ENCODE measurements at places on chromosomes 1 and 21.

GRCh38 chr21:29074007-29074376 is 544 bp upstream of the CCT8 start:
- no peak for DNase-seq

GRCh38 chr21:46421191-46421750 is 37.4 kb upstream of the DIP2A start:
- DNase-seq: no peak

- no peak for DNase-seq
Observed at GRCh38 chr1:68570871-68571270, 74.0 kb upstream of the DEPDC1 start.

DNA sequence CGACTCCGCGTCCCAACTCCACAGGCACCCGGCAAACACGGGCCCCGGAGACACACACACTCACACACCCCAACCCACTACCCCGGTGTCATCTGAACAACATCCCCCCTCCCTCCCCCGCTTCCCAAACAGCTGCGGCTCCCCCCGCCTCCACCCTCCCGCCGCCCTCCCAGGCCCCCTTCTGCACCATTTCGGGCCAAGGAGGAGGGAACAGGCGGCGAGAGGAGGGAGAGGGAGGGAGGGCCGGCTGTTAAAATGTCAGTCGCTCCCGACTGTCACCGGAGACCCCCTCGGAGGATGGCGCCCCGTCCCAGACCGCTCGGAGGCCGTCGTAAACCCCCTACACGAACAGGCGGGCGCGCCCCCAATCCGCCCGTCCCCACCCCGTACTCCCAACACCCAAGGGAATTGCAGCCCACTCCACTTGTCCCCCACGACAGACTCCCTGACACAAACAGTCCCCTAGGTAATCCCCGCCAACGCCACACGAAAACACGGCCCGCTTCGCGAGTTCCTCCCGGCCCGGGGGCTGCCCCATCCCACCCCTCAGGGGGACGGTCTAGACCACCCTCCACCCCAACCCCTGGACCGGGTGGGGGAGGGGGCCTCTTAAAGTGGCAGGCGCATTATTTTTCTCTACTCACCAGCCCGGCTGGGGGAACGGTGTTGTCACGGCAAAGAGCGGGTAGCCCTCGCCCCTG is 583 bp downstream of the MEF2D start:
- no peak for DNase-seq

DNA sequence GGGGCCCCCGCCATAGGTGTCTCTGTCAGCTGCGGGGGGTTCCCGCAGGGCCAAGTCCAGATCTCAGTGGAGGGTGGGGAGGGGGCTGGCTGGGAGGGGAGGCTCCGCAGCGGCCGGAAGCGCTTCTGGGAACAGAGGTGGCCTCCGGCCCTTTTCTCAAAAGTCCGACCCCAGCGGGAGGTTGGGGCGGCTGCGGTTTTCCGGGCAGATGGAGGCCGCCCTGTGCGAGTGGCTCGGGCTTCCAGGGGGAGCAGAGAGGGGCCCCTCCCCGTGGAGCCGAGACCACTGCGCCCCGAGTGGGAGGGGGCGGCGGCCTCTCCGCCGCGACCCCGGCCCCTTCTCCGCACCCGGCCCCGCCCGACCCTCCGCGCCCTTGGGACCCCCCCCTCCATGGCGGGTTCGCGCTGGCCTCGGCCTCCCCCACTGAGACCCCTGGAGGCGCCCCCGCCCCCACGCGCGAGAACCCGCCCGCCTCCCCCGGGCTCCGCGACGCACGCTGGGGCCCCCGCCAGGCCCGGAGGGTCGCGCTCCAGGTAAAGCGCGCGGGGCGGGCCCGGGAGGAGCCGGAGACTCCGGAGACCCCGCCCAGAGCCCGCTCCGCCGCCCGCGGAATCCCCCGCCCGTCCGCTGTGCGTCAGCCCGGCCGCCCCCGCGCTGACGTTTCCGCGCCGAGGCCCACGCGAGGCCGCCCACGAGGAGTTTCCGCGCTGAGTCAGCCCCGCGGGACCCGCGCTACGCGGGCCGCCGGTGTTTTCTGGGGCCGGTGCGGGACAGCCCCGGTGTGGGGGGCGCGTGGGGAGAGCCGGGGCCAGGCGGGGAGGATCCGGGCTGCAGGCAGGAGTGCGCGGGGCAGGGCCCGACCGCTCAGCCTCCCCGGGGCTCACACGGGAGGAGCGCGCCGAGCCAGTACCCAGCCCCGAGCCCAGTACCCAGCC is 5.2 kb downstream of the TNFRSF18 start:
- no peak for DNase-seq

DNA sequence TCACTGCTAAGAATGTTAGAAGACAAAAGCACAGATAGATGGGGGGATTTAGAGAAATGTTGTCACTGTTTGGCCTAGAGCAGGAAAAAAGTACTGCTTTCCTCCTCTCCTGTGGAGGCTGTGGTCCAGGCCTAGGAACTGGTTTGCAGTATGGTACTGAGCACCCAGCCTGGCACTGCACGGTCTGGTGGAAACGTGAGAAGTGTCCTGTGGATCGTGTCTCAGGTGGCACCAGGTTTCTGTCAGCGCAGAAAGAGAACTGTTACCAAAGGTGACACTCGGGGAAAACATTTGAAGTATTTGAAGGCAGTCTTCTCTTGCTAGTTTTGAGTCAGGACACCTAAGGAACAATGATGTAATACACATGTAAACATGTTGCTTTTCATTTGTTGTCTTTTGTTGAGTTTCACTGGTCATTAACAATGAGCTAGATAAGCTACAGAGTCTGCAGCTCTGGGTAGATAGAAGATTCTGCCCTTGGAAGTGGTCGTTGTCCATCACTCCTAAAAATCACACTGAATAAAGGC is 63.0 kb downstream of the B3GALNT2 start:
- no peak for DNase-seq

- no peak for DNase-seq
Observed at GRCh38 chr1:36055706-36056105, 28.2 kb upstream of the TEKT2 start.

DNA sequence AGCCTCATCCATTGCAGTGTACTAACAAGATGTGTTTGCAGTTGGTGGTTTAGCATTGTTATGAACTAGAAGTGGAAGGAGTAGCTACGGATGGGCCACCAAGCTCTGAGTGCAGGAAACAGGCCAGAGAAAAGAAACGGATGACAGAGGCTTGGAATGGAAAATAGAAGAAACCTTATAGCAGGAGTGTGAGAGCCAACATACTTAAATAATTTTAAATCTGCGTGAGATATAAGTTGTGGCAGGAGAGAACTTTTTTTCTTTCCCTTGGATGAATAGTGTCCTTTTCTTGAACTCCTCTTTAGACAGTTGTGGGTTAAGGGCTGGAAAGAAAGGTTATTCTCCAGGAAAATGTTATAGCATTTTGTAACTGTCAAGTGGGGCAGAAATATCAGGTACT is 54.2 kb downstream of the RGL1 start:
- DNase-seq: no peak

DNA sequence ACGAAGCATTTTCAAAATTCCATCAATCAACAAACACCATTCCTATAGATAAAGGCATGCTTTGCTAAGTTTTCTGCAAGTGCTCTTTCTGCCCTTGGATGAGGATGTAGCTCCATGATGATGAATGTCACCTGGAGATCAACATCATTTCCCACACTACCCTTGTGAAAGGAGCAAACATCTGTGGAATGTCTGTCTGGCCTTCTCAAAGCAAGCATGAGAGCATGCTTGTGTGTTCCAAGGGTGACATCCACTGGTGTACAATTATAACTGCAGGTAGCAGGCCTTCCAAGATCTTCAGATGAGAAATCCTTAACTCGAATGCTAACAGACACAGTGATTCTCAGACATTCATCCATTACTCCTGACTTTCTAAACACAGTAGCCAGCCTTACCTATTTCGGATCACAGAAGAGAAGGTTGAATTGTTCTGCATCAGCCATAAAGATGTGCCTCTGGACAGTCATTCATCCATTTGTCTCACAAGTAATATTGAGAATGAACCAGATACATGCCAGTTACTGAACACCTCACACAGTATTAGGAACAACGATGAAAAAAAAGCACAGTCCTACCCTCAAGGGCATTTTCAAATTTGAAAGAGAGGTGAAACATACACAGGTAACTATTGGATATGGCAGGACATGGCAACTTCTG is 162.4 kb downstream of the TPR start:
- DNase-seq: peak; percentile 64
